ENCODE measurements at places on chromosomes 4 and X. TPM values are rescaled to one million over a fixed set of nuclear protein-coding genes. Genes with fewer than 3 reads are reported as not detected.

DNA sequence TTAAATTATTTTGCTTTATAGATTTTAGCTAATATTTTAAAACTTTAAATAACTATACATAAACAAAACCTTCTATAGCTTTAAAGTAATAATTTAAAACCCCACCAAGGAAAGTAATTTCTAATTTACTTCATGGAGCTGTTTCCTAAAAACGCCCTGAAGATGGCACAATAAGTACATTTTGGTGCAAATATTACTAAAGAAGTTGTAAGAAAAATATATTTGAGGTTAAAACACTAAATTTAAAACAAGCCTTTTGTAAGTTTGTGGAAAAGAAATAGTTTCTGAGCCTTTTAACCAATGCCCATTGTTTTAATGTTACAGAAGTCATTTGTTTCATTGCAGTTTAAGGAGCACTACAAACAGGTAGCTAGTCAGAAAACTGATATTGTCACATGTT is 137.4 kb upstream of the AGA start:
- no peaks in the 10 kb centered on the region for H3K4me1 ChIP-seq
- DNase-seq, result no peak
- no peak overlapping the region for H3K4me3 ChIP-seq
- no peak overlapping the region for H3K27ac ChIP-seq
- H3K27me3 ChIP-seq, result no peaks in the 10 kb centered on the region

DLG3 gene
- 12.4 TPM for total RNA-seq

DNA sequence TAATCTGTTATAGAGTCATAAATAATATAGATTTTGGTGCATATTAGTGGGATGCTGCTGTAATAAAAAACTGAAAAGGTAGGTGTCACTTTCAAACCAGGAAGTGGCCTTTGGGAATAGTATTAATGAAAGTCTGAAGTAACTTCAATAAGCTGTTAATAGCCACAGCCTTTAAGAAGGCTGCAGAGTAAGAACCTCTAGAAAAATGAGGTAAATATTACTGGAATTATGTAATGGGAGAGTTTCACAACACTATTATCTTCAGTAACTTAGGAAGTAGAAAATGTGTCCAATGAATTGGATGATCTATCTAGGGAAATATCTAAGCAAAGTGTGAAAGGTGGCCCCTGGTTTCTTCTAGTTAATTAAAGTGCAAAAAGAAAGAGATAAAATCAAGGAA is 104.7 kb downstream of the NCAPG start:
- DNase-seq, result no peak
- H3K36me3 ChIP-seq, result no peaks in the 10 kb centered on the region
- H3K27ac ChIP-seq, result no peak overlapping the region
- H3K27me3 ChIP-seq, result no peaks in the 10 kb centered on the region

FAT1 gene
- not detected for total RNA-seq

GRCh38 chr4:67332627-67333026 is 212.7 kb downstream of the CENPC start:
- H3K36me3 ChIP-seq, result no peaks in the 10 kb centered on the region
- DNase-seq, result no peak
- no peak overlapping the region for H3K4me3 ChIP-seq
- H3K27ac ChIP-seq, result no peak overlapping the region
- H3K27me3 ChIP-seq, result no peaks in the 10 kb centered on the region

RBM3 gene
- 173 TPM for total RNA-seq

DNA sequence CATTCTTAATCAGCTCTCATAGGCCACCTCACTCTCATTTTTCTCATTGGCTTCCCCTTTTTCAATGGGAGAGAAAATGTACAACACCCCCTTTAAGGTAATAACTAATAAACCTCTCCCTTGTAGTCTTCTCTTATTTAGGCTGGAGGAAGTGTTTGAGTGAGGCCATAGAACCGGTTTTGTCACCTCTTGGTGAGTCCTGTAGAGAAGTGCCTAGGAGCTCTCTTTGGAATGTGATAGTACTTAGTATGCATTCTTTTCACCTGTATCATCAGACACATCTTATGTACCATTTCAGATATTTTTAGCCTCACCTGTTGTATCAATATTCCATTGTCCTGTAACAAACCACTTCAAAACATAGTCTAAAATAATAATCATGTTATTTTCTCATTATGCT is 3.5 kb upstream of the TAB3 start:
- H3K36me3 ChIP-seq, result no peaks in the 10 kb centered on the region
- H3K27ac ChIP-seq, result no peak overlapping the region
- H3K4me1 ChIP-seq, result peaks cover 12% of the 10 kb centered on the region
- no peaks in the 10 kb centered on the region for H3K27me3 ChIP-seq

ODAPH gene
- not detected for total RNA-seq

GRCh38 chrX:155086202-155086840 is 15.0 kb downstream of the BRCC3 start:
- H3K4me1 ChIP-seq, result no peaks in the 10 kb centered on the region
- no peak overlapping the region for H3K4me3 ChIP-seq
- no peak overlapping the region for H3K27ac ChIP-seq
- peak; percentile 31 for DNase-seq
- H3K27me3 ChIP-seq, result no peaks in the 10 kb centered on the region

- H3K27me3 ChIP-seq, result no peaks in the 10 kb centered on the region
- H3K4me1 ChIP-seq, result peaks cover 17% of the 10 kb centered on the region
- H3K27ac ChIP-seq, result no peak overlapping the region
- no peaks in the 10 kb centered on the region for H3K36me3 ChIP-seq
These were observed 28.9 kb downstream of the ACSL1 start for GRCh38 chr4:184796906-184797305.
